ENCODE measurements at places on chromosomes 7 and 10. TPM values are rescaled to one million over a fixed set of nuclear protein-coding genes. Genes with fewer than 3 reads are reported as not detected.

CHAT gene
- not detected for total RNA-seq

TWIST1 gene
- total RNA-seq, result 8.5 TPM

NPFFR1 gene
- total RNA-seq, result 0.03 TPM

FAM237B gene
- not detected for total RNA-seq

CPA4 gene
- 0.45 TPM for total RNA-seq

MACC1 gene
- total RNA-seq, result 0.69 TPM

MSS51 gene
- total RNA-seq, result 6.3 TPM

DNA sequence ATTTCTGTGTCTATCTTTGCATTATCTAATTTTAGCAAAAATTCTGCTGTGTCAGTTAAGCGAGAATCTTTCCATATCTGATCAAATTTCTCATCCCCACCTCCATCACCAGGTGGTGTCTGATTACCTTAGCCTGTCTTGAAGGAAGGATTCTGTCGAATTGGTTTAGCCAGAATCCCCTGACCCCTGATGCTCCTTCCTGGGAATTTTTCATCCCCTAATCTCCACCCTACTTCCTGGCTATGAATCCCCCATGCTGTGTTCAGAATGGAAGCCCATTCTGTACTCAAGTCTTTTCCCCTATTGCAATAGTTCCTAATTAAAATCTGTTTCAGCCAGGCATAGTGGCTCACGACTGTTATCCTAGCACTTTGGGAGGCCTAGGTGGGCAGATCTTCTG is 216.1 kb downstream of the SKIDA1 start:
- no peaks in the 10 kb centered on the region for H3K27me3 ChIP-seq
- H3K27ac ChIP-seq, result no peak overlapping the region
- H3K4me1 ChIP-seq, result no peaks in the 10 kb centered on the region

- no peaks in the 10 kb centered on the region for H3K4me1 ChIP-seq
- DNase-seq, result no peak
- peaks cover 4% of the 10 kb centered on the region for H3K36me3 ChIP-seq
- H3K4me3 ChIP-seq, result no peak overlapping the region
- H3K27me3 ChIP-seq, result no peaks in the 10 kb centered on the region
Observed at GRCh38 chr7:155000795-155001194, 2.1 kb downstream of the PAXIP1 start.

DNA sequence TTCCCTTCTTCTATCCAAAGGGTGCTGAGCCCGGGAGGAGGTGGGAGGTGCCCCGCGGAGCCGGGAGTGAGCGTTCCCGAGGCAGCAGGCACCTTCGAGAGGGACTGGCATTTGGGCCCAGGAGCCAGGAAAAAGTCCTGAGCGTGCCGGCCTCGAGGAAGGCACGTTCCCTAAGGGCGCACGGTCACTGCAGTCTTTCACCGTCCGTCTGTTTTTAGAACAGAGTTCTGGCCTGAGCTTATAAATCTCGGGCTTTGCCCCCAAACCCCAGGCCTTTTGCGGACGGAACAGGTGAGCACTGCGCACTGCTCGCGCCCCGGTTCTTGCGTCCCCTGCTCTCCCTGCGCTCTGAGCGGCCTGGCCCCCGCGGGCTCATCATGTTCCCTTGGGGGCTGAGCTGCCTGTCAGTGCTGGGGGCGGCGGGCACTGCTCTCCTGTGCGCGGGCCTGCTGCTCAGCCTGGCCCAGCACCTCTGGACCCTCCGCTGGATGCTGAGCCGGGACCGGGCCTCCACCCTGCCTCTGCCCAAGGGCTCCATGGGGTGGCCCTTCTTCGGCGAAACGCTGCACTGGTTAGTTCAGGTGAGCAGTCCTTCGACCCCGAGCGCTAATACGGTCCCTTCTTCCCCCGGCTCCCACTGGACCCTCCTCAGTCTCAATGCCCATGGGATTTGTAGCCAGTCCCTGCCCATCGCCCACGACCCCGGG is 442 bp downstream of the CYP26C1 start:
- H3K36me3 ChIP-seq, result no peaks in the 10 kb centered on the region
- H3K4me3 ChIP-seq, result no peak overlapping the region
- H3K27me3 ChIP-seq, result no peaks in the 10 kb centered on the region
- H3K27ac ChIP-seq, result no peak overlapping the region

DNA sequence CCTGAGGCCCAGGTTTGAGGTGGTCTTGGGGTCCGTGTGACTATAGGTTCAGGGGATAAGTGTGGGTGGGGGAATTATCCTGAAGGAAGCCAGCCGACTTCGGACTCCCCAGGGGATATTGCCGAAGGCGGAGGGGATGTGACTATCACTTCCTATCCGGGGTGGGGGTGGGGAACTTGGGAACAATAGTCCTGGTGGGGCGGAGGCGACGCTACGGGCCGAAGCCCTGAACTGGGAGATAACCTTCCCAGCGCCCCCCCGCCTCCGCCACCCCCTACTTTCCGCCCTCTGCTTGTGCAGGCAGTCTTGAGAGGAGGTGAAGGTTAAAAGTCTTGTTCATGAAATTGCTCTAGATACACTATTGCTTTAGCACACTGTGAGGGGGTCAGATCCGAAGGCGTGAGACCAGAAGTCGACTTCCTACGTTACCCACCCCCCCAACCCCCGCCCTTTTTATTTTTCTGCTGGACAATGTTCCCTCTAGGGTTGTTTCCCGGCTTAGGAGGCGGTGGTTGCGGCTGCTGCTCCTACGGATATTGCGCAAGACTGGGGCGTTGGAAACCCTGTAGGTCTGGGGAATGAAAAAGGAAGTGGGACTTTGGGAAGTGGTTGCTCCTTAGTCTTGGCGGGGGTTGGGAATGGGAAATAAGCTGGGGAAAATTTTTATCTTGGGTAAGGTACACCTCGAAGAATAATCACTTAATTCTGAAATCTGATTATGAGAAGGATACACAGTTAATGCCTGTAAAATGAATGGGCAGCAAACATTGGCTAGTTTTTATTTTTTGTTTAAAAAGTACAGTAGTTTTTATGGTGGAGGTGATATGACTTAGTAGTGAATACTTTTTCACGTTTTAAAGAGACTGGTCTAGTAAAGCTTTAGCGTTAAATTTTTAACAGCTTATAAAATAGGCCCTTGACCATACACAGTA is 1.5 kb downstream of the PTPN12 start:
- peak; percentile 92 for DNase-seq
- H3K4me1 ChIP-seq, result peaks cover 2% of the 10 kb centered on the region
- peak overlapping the region; percentile 47 for H3K27ac ChIP-seq
- H3K27me3 ChIP-seq, result no peaks in the 10 kb centered on the region
- peak overlapping the region; percentile 98 for H3K4me3 ChIP-seq

DNA sequence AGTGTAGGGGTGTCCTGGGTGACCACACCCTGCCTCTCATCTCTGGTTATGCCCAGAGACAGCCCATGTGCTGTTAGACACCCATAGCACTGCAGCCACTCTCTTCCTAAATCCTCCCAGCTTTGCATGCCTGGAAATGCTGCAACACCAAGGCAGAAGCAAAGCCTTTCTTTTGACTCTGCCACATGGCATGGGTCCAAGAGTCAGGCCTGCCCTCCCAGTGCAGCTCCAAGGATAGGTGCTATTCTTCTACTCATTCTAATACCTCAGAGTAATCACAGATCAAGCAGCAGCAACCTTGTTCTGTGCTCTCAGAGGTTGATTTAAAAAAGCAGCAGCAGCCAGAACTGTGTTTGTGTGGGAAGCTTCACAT is 23.4 kb downstream of the FRMPD2 start:
- no peaks in the 10 kb centered on the region for H3K27me3 ChIP-seq
- no peaks in the 10 kb centered on the region for H3K36me3 ChIP-seq
- H3K4me1 ChIP-seq, result no peaks in the 10 kb centered on the region
- H3K4me3 ChIP-seq, result no peak overlapping the region
- no peak for DNase-seq
- no peak overlapping the region for H3K27ac ChIP-seq

GRCh38 chr10:56585447-56586171 is 224.6 kb upstream of the ZWINT start:
- DNase-seq, result no peak
- H3K4me3 ChIP-seq, result no peak overlapping the region
- H3K4me1 ChIP-seq, result no peaks in the 10 kb centered on the region

- no peak overlapping the region for H3K4me3 ChIP-seq
- no peak overlapping the region for H3K27ac ChIP-seq
- no peaks in the 10 kb centered on the region for H3K4me1 ChIP-seq
- no peaks in the 10 kb centered on the region for H3K27me3 ChIP-seq
Observed at GRCh38 chr7:127833641-127834040, 181.6 kb downstream of the SND1 start.

DNA sequence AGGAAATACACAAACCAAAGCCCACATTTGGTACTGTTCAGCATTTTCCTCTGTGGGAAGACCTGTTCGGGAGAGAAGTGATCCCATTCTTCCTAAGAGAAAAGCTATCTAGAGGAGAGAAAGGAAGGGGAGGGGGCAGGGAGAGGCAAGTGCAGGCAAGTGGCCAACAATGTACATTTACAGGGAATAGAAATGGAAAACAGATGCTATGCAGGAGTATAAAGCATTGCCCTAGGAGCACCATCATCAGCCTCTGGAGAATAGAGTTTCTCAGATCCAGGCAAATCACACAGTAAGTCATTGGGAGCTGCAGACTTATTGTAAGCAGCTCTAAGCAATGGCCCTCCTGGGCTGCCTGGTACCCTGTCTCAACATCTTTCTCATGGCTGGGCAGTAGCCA is 424.4 kb upstream of the AUTS2 start:
- no peak for DNase-seq
- H3K36me3 ChIP-seq, result no peaks in the 10 kb centered on the region
- H3K27ac ChIP-seq, result no peak overlapping the region
- H3K4me3 ChIP-seq, result no peak overlapping the region

GRCh38 chr10:122149561-122150505 is 121.3 kb upstream of the BTBD16 start:
- no peak overlapping the region for H3K4me3 ChIP-seq
- H3K36me3 ChIP-seq, result peaks cover 2% of the 10 kb centered on the region
- no peak overlapping the region for H3K27ac ChIP-seq
- H3K27me3 ChIP-seq, result no peaks in the 10 kb centered on the region
- no peaks in the 10 kb centered on the region for H3K4me1 ChIP-seq

DNA sequence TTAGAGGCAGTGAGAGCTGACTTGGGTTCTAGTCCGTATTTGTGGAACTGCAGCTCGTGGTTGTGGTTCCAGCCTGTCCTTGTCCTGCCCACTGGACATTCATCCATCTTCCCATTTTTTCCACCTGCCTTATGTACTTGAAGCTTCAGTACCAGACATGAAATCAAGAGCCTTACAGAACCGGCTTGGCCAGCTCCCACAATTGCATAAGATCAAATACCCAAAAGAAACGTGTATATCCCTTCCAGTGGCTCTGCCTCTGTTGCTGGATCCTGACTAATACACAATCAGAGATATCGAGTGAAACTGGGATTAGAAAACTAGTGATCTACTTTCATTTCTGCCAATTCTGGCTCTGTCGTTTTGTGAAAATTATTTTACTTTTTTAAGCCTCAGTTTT is 23.8 kb upstream of the LIPA start:
- H3K4me3 ChIP-seq, result no peak overlapping the region
- peaks cover 2% of the 10 kb centered on the region for H3K4me1 ChIP-seq
- H3K36me3 ChIP-seq, result no peaks in the 10 kb centered on the region
- no peak overlapping the region for H3K27ac ChIP-seq

DNA sequence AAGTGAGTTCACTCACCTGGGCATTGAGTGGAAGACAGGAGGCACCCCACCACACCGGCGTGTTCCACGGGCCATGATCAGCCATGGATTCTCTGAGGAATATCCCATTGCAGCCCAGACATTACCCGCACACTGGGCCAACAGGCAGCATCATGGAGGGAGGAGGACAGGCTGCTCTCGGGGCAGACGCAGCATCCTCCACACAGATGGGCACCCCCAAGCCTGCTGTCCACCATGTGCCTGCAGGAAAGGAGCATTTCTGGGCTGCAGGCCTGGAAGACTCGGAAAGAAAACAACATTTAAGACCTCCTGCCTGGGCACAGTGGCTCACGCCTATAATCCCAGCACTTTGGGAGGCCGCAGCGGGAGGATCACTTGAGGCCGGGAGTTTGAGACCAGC is 71.0 kb upstream of the SH2B2 start:
- no peaks in the 10 kb centered on the region for H3K4me1 ChIP-seq
- no peak overlapping the region for H3K27ac ChIP-seq
- no peaks in the 10 kb centered on the region for H3K27me3 ChIP-seq
- DNase-seq, result no peak
- no peak overlapping the region for H3K4me3 ChIP-seq

DNA sequence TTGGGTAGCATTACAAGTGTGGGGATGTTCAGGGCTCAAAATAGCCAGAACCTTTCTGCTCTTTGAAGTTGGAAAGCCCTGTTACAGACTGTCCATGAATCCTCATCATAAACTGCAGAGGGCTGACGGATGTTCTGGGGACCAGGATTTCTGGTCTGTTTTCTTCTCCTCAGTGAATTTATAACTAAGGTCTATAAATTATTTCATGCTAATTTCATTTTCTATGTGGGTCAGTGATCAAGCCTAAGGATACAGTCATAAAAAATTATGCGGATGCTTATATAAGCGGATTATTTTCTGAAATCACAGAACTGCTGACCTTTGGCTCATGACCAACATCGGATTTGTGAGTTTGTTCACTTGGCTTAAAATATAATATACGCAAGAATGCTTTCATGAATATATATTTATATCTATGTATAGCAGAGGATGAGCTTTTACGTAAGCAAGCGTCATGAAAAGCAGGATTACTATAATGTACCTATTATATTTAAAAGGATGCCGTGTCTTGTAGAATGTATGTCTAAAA is 263.7 kb downstream of the GLI3 start:
- no peak overlapping the region for H3K27ac ChIP-seq
- DNase-seq, result no peak
- H3K4me3 ChIP-seq, result no peak overlapping the region
- no peaks in the 10 kb centered on the region for H3K4me1 ChIP-seq

DNA sequence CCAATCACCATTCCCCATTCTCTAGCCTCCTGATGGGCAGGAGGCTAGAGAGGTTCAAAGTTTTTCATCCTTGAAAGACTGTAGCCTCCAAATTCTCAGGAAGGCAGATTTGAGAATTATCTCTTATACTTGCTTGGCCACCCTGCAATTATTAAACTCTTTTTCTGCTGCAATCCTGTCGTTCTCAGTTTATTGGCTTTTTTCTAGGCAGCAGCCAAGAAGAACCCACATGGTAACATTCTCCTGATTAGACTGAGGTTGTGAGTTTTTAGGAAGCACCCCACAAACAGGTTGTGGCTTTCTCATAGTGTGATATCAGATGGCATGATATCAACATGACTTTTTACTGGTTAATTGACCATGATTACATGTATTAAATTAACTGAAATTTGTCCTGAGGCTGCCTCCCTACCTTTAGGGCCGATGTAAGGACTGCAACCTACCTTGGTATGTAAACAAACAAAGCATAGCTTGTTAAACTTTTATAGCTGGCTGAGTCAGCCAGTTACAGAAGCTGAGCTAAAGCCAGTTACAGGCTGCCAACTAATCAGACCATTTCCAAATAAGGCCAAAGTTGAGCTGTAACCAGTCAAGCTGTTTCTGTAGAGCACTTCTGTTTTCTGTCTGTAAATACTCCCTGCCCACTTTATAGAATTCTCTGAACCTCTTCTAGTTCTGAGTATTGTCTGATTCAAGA is 3.2 kb upstream of the ZNF248 start:
- no peak overlapping the region for H3K4me3 ChIP-seq
- no peak overlapping the region for H3K27ac ChIP-seq
